ENCODE measurements at places on chromosomes 6 and 20.
A peak's percentile ranks its signal among the peaks of the same experiment; 100 is the strongest.

GRCh38 chr6:66599541-66599940 lies 892.5 kb upstream of the EYS start:
- DNase-seq, result no peak

- DNase-seq, result no peak
These were observed 1.7 kb upstream of the FAM50B start for GRCh38 chr6:3847521-3847920.

DNA sequence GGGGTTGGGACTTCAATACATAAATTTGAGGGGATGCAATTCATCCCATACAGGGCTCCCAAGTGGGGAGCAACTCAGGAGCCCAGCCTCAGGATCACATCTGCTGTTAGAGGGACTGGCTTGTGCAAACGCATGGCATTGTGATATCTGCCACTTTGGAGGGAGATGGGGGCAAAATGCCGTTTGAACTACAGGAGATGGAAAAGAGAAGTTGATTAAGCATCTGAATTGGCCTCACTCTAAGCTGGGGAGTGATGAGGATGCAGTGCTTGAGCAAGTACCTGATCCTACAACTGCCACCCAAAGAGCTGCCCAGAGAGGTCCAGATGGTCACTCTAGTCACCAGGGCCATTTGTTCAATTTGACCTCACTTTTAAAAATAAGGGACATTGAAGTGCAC lies 2.0 kb downstream of the LY86 start:
- peak; percentile 52 for DNase-seq

DNA sequence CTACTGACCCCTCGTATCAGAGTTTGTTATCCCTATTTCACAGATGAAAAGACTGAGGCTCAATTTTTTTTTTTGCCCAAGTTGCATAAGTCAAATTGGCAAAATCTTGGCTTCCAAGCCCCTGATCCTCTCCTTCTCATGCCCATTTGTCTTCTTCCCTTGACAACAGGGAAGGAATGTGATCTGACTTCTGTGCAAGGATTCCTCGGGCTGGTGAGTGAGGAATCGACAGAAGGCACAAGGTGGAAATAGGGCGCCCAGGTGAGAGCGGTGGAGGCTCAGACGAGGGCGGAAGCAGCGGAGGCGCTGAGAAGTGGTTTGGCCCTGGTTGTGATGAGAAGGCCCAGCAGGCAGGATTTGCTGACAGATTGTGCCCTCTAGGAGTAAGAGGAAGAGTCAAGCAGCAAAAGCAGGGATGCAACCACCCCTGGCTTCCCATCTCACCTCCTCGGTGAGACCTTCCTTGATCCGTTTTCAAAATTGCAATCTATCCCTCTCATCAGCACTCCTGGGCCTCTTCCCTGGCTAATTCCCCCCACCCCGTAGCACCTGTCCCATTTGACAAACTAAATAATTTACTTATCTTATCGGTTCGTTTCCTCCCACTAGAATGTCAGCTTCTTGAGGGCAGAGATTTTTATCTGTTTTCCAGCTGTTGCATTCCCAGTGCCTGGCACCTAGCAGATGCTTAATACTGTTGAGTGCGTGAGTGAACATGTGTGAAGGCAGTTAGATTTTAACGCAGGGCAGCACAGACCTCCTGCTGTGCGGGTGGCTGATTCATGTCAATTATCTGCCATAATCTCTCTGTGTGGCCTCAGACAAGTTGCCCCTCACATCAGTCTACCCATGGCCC lies 3.7 kb upstream of the SIRPA start:
- DNase-seq, result no peak

GRCh38 chr6:14732844-14733757 lies 512.8 kb upstream of the JARID2 start:
- DNase-seq, result peak; percentile 47

DNA sequence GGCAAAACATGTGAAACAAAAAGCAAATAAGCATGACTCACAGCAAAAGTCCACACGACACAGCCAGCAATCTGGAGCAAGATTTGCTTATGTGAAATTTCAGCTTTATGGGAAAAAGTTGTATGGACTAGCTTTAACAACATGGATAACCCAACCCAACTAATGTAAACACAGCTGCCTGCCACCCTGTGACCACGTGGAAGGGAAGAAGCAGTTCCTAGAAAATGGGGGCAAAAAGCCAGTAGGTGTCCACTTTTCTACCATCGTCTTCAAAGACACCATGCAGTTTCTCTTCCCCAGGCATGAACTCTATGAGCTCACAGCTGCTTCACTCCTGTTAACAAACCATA lies 425.4 kb upstream of the RNF217 start:
- peak; percentile 16 for DNase-seq

GRCh38 chr20:24006626-24007025 lies 18.0 kb upstream of the GGTLC1 start:
- no peak for DNase-seq

DNA sequence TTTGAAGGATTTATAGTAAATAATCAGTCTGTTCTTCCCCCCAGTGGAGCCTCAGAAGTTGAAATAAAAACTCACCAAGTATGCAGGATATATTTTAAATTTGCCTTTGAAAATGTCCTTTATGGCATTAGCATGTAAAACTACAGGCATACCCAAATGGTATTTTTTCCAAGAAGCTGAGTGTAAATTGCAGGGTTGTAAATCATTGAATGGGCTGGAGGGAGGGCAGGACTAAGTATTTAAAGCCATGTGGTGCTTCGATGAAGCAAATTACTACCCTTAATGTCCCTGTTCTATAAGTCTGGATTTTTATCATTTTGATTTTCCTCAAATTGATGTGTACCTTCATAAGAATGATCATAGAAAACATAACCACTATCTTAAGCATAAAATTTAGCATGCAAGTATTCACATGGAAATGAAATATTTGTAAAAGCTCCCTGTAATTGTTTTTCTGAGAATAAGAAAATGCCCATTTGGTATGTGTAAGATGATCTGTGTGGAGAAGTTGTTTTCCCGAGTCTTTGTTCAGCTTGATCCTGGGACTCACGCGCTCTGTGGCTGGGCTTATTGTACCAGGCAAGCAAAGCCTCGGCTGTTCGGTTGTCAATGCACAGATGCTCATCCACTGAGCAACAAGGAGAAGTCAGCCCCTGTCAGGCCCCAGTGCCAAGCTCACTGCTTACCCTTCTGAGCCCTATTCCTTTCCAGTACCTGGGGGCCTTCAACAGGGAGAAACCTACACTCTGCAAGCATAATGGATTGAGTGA lies 66.7 kb downstream of the CD164 start:
- DNase-seq, result no peak

DNA sequence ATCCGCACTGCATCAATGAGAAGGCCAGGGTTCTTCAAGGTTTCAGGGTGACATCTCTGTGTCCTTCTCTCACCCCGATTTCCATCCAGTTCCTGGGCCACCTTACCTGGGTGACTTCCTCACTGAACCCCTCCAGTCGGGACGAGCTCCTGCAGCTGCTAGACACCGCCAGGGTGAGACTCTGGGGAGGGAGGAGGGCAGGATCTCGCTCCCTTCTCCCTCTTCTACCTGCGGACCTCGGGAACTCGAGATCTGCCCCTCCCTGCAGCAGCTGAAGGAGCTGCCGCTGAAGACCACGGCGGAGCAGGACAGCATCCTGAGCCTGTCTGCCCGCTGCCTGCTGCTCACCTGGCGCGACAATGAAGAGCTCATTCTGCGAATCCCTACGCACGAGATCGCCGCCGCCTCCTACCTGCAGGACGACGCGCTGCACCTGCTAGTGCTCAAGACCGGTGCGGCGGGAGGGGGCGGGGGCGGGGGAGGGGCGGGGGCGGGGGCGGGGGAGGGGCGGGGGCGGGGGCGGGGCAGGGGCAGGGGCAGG lies 7.5 kb downstream of the CCM2L start:
- DNase-seq, result no peak

DNA sequence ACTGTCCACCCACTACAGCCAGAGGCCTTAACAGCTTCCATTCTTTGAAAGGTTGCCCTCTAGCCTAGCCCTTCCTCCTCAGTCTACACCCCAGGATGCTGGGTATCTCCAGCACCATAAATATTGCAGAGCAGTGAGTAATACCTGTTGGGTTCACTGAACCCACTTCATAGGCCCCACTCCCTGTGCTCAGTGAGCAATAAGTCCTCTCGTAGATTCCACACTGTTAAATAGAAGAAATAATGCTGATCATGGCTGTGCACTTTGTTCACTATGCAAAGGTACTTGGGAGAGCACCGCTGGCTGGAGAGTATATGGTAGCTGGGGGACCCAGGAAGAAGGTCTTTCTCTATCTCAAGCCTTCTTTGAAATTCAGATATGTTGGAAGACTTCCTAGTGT lies 87.3 kb downstream of the RSPH3 start:
- DNase-seq, result no peak

GRCh38 chr20:51899674-51900073 lies 97.4 kb upstream of the SALL4 start:
- no peak for DNase-seq

- DNase-seq, result no peak
These were observed 65.4 kb downstream of the HIVEP2 start for GRCh38 chr6:142879527-142879926.

DNA sequence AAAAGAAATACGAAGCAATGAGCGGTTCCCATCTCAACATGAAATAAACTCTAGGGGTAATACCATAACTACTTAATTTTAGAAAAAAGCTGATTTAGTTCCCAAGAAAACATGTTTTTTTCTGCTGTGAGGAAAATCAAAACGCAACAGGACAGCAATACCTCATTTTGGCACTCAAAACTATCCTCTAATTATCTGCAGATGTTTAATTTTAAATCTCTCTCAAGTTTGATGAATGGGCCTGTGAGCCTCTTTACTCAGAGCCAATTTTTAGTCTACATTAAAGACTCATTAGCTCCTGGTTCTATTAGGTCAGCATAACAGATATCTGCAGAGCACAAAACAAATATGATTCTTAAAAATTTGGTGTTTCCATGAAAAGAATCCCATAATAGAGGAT lies 28.1 kb downstream of the RNF24 start:
- no peak for DNase-seq

GRCh38 chr6:78199044-78199443 lies 546.2 kb downstream of the MEI4 start:
- DNase-seq, result no peak

- no peak for DNase-seq
These were observed 205.6 kb downstream of the SYNDIG1 start for GRCh38 chr20:24674921-24675605.

GRCh38 chr6:40188931-40189330 lies 254.7 kb upstream of the MOCS1 start:
- DNase-seq, result no peak

All from MV-4-11 (cell line).